ENCODE measurements at places on chromosomes 13 and 19.

- DNase-seq = no peak
Observed at GRCh38 chr13:110393761-110394160, 86.7 kb downstream of the COL4A2 start.

DNA sequence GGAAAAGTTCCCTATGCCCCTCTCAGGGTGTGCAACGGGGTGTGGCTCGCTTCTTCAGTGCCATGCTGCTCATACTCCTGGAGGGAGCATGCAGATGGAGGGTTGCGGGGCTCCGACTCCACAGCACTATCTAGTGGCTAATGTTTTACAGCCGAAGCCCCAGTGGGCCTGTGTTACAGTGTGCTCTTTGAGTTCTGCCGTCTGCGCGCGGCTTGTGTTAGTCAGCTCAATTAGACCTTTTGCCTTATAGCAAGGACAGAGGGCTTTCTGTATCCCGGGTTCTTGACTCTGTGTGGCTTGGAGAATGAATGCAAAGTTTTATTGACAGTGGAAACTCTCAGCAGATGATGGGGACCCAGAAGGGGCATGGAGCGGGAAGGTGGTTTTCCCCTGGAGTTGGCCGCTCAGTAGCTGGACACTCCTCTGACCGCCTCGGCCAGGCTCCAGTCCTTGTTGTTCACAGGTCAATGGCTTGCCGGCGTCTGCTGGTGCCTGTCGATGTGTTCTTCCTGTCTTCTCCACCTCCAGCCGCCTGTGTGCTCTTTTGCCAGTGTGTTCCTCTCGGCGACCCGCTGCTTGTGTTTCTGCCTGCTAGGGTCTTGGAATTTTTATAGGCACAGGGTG is 383.4 kb downstream of the LMO7 start:
- no peak for DNase-seq

- DNase-seq = no peak
Observed at GRCh38 chr13:99979453-99980200, 2.0 kb upstream of the ZIC2 start.

GRCh38 chr13:110866491-110867170 is 48.2 kb downstream of the ANKRD10 start:
- no peak for DNase-seq

- no peak for DNase-seq
Observed at GRCh38 chr13:71327266-71327665, 539.7 kb downstream of the DACH1 start.

- no peak for DNase-seq
Observed at GRCh38 chr13:113603116-113603710, 18.7 kb downstream of the TFDP1 start.

GRCh38 chr19:8097681-8098567 is 45.4 kb downstream of the CCL25 start:
- DNase-seq = no peak

DNA sequence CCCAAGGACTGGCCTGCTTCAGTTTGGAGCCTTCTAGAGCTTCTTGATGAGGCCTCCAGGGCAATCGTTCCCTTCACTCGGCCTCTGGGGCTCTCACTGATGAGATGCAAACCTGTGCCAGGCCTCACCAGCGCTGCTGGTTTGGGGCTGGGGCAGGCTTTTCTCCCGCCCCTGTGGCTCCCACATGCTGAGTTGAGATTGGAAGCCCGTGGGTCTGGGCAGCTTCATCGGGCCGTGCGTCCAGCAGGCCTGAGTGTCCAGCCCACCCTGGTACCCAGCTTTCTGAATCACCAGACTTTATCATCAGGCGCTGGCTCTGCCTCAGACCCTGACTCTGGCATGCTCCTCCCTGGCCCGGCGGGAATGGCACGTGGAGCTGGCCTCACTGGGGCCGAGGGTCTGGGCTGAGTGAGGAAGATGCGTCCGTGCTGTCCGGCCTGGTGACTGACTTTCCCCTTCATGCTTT is 4.3 kb downstream of the CALM3 start:
- DNase-seq = no peak

DNA sequence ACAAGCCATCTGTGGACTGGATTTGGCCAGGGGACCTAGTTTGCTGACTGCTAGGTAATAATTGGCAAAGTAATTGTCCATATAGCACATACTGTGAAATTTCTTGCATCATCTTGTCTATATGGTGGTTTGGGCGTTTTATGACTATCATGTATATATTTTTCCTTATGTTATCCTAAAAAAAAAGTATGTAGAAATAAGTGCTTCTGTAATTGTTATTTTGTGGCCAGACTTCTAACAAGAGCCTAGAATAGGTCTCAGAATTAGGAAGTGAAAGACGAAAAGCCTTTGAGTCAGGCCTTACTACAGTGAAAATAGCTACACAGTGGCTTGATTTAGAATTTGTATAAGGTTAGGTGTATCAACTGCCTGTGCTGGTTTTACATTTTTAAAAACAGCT is 4.2 kb downstream of the FNDC3A start:
- peak; percentile 77 for DNase-seq

DNA sequence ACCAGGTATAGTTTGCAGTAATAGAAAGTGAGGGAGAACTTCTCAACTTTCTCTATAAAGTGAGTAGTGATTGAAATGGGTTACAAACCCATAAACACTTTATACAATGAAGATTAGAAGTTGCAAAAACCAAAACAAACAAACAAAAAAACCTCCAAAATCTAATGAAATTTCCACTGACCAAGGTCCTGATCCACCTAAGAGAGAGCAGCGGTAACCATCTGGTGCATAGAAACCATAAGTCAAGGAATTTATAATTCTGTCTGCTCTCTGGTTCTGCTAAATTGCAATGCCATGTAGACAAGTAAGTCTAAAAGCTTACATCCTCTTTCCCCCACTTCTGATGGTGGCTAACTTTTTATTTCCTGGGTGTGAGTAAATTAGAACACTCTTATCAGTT is 463.4 kb downstream of the EFNB2 start:
- DNase-seq = no peak

DNA sequence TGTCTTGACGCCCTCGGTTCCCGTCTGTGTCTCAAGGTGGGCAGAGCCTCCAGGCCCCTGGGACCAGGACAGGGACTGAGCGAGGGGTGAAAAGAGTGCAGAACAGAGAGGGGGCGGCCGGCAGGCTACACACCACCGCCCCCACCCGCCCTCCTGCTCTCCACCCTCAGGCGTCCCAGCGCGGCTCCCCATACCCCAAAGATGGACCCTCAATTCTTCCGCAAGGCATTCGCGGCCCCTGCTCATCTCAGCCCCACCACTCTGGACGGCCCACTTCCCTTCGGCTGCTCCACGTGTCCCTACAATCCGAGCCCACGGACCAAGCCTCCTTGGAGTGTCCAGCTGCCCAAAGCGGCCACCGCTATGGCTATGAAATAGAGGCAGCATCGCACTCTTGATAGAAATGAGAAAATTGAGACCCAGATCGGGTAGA is 1.8 kb downstream of the KLF16 start:
- no peak for DNase-seq

GRCh38 chr13:20512042-20512683 is 13.5 kb downstream of the CRYL1 start:
- no peak for DNase-seq

- no peak for DNase-seq
Observed at GRCh38 chr13:97329331-97329730, 104.6 kb upstream of the RAP2A start.

DNA sequence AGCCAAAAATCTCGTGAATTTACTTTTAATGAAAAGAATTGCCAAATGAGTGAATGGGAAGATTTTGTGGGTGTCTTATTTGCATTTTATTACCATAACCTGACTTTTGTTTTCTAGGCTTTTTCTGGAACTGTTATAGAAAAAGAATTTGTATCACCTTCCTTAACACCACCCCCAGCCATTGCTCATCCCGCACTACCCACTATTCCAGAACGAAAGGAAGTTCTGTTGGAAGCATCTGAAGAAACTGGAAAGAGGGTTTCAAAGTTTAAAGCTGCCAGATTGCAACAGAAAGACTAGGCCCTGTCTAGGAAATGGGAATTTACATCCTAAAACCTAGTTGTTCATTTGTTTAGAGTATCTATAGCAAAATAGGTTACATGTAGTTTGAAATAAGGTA is 72.7 kb downstream of the URI1 start:
- no peak for DNase-seq

DNA sequence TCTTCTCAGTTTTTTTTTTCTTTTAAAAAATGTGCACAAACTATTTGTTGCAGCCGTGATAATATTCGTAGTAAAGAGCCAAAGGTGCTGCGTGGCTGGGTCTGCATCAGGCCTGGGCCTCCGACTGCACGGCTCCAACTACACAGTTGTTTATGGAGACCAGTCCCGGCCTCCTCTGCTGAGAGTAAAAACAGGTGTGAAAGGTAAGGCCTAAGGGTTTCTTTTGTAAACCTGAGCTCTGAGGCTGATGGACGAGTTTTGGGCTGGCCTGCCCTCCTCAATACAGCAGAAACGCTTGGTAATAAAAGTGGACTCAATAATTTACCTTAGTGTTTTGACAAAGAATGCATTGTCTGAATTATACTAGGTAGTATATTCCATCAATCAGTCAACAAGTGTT is 3.9 kb downstream of the MBNL2 start:
- DNase-seq = no peak

- no peak for DNase-seq
Observed at GRCh38 chr19:35975608-35976214, 19.3 kb upstream of the SDHAF1 start.

GRCh38 chr13:93620181-93620765 is 393.7 kb downstream of the GPC6 start:
- no peak for DNase-seq

DNA sequence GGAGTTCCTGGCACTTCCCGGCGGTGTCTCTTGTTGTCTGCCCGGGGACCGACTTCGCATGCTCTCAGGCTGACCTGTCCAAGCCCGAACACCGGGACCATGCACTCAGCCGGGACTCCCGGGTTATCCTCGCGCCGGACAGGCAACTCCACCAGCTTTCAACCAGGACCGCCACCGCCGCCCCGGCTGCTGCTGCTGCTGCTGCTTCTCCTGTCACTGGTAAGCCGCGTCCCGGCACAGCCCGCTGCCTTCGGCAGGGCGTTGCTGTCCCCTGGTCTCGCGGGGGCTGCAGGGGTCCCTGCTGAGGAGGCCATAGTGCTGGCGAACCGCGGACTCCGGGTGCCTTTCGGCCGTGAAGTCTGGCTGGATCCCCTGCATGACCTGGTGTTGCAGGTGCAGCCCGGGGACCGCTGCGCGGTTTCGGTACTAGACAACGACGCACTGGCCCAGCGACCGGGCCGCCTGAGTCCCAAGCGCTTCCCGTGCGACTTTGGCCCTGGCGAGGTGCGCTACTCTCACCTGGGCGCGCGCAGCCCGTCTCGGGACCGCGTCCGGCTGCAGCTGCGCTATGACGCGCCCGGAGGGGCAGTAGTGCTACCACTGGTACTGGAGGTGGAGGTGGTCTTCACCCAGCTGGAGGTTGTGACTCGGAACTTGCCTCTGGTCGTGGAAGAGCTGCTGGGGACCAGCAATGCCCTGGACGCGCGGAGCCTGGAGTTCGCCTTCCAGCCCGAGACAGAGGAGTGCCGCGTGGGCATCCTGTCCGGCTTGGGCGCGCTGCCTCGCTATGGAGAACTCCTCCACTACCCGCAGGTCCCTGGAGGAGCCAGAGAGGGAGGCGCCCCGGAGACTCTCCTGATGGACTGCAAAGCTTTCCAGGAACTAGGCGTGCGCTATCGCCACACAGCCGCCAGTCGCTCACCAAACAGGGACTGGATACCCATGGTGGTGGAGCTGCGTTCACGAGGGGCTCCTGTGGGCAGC is 661 bp downstream of the FREM2 start:
- no peak for DNase-seq
